Activated CD4-positive, alpha-beta T cell treated with anti-CD3 and anti-CD28 coated beads, Interleukin-2, amount 50 U/mL, for 48 hours (primary cell): ENCODE measurements at places on chromosomes 12 and 14.

DNA sequence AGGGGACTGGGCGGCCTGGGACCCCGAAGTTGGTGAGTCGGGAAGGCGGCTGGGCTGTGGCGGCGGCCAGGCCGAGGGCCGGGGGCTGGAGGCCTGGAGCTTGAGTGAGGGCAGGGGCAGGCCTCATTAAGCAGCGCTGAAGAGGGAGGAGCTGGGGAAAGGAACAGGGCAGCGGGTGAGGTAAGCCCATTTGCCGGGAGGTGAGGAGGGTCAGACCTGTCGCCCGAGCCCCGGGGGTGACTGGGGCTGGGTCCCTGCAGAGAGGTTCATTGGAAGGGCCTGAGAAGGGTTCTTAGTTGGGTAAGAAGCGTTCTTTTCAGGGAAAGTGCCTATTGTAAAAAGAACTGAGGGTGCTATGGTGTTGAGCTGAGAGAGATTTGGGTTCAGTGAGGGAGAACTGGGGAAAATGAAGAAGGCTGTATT is 441 bp downstream of the RAB5B start:
- peak; percentile 57 for DNase-seq

GRCh38 chr14:103522649-103523574 is at the start of gene CKB:
Gene CKB, minus strand, starts transcription at chr14:103522830. Its CDS starts 337 bp downstream, at chr14:103522493.
- DNase-seq, result no peak

DNA sequence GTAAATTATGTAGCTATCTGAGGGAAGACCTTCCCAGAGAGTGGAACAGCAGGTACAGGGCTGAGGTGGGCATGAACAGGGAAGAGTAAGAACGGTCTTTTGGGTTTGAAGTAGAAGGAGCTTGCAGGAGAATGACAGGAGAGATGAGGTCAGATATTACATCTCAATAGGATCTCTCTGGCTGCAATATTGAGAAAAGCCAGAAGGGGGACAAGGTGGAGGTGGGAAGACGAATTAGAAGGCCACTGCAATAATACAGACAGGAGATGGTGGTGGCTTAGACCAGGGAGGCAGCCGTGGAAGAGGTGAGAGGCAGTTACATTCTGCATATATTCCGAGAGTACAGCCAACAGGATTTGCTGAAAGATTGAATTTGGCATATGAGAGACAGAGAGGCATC is 310.2 kb downstream of the APAF1 start:
- DNase-seq, result no peak

- peak; percentile 40 for DNase-seq
These were observed 597 bp downstream of the MLF2 start for GRCh38 chr12:6752167-6752920.

DNA sequence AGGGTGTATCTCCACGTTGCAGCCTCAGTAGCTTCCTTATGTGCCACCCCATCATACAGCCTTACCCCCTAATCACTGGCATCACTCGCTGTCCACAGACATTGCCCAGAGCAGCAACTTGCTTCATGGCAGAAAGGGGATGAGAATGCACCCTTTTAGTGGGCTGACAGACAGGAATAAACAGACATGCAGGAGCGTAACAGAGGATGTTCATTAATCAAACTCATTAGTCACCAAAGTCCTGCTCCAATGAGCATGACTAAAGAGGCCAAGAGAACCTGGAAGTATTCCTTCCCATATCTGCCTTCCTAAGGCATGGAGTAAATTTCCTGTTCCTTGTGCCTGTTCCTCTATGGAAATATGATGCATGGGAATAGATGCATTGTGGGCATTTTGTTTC is 197.0 kb downstream of the PHLDA1 start:
- no peak for DNase-seq

DNA sequence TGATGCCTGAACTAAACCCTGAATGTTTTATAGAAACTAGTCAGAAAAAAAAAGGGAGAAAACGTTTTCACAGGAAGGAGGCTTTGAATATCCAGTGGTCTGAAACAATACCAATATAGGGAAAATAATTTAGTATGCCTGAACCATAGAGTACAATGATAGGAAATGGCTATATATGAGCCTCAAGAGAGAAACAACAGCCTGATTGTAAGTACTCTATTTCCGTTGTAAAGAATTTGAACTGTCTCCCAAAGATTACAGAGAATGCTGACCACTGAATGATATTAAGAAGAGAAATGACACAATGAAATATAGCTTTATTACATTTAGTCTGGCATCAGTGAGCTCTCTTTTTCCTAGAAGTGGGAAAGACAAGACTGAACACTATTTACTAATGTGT is 5.5 kb upstream of the GABARAPL1 start:
- DNase-seq, result no peak

GRCh38 chr14:91484744-91485143 is 25.4 kb downstream of the PPP4R3A start:
- DNase-seq, result no peak

DNA sequence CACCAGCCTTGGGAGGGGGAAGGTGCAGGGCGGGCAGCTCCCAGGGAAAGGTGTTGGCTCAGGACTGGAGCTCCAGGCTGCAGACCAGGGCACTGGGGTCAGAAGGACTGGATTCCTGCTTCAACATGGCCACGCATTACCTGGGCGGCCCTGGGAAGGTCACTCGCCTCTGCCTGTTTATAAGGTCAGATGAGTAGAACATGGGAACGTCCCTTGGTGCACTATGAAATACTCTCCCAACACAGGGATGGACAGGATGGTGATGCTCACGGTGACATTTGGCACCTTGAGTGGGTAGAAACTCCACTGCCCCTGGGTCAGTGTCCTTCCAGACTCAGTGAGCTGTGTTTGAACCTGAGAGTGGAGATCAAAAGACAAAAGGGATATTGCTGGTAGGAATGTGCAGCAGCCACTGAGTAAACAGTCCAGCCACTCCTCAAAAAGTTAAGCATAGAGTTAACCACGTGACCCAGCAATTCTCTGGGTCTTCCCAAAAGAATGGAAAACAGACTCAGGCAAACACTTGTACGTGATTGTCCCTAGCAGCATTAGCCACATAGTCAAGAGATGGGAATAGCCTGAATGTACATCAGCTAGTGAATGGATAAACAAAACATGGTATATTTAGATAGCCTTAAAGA is 9.1 kb upstream of the BDKRB2 start:
- DNase-seq, result no peak

GRCh38 chr12:7091660-7092228 is 501 bp downstream of the C1R start:
- DNase-seq, result no peak

- no peak for DNase-seq
These were observed 32.3 kb downstream of the RPS29 start for GRCh38 chr14:49553892-49554291.

DNA sequence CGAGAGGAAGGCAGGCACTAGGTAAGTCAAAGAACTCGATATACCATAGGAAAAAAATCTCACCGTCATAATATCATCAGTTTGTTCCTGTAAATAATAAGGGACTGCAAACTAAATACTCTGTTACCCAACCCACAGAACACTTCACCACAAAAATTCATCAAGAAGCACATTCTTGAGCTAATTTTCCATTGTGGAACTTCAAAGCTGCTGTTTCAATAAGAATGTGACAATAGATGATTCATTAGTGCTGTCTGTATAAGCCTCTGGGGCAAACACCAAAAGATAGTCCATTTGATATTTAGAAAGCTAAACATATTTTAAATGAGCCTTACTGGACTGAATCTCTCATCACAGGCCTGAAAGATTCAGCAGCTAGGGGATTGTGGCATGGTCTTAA is 219.4 kb downstream of the KSR2 start:
- DNase-seq, result no peak

DNA sequence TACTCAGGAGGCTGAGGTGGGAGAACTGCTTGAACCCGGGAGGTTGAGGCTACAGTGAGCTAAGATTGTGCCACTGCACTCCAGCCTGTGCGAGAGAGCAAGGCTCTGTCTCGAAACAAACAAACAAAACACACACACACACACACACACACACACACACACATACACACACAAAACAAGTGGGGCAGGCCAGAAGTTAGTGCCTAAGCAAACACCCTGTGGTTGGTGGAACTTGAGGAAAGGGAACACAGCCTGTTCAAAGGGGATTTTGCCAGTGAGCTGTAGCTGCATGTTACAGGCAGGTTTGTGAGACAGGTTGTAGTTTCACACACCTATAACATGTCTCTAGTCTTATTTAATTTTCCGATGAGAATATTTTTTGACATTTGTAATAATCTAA is 175.3 kb upstream of the CLEC14A start:
- no peak for DNase-seq

GRCh38 chr12:913919-914698 is 35.4 kb downstream of the RAD52 start:
- DNase-seq, result no peak

- DNase-seq, result no peak
These were observed 277.9 kb downstream of the IPO8 start for GRCh38 chr12:30417697-30418231.

DNA sequence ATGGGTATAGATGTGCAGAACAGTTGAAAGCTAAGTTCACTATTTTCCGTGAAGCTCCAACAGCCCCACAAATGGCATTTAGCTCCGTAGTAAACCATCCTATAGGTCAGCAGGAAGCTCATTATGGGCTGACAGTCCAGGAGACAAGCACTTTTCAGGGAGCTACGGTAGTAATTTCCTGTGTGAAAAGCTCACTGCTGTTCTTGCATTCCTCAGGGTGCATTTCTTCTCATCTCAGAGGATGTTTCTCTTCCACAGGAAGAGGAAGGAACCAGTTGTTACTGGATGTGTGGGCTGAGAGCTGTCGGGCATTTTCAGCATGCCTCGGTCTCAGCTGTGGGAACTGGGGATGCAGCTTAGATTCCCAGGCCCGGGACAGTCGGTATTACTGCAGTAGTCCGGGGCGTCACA is 72.8 kb downstream of the GALNT4 start:
- DNase-seq, result no peak

DNA sequence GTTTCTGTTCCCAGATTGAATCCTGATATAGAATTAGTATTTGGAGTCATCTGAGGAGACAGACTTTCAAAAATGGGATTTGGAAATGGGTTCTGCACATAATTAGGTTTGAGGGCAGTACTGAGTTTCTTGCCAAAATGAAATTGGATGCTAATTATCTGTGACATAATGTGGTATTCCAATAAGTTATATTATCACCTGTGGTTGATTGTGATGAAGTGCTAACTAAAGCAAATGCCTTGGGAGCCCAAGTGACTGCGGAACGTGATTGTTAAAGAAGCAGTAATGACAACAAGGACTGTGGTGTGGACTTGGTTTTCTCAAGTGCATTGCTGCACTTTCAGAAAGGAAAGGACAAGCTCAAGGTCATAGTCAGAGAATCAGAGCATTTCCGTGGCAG is 337.0 kb downstream of the IPO8 start:
- DNase-seq, result no peak

DNA sequence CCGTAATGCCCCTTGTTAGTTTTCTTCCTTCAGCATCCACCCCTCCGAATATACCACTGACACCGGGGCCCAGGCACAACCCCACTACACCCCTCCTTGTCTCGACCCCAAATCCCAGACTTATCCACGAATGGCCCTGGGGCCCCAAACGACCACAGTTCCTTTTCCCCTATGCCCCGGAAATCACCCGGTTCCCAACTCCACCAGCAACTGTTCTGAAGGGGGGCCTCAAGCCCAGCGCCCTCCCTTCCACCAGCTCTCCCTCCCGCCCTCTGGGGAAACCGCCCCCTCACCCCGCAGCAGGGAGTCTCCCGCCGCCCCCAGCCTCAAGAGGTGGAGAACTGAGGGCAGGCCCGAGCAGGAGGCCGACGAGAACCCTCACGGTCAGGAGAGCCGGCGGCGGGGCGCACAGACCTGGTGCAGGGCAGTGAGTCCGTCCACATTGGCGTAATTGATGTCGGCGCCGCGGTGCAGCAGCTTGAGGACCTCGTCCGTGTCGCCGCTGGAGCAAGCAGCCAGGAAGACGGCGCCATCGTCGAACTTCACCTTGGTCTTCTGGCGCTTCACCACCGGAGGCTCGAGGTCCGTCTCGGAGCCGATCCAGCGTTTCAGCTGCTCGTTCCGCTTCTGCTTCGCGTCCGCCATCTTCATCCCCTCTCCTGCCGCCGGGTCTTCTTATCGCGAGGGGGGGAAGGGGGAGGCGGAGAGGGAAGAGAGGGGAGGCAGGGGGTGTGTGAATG is 446 bp downstream of the PPP1R12A start:
- DNase-seq, result peak; percentile 56

- DNase-seq, result peak; percentile 7
These were observed 70.6 kb downstream of the NOC4L start for GRCh38 chr12:132214891-132215290.

- DNase-seq, result no peak
These were observed 4.1 kb upstream of the PIK3C2G start for GRCh38 chr12:18257251-18257650.

GRCh38 chr14:100297320-100298300 is 8.6 kb downstream of the SLC25A29 start:
- no peak for DNase-seq

- DNase-seq, result no peak
These were observed 16.6 kb upstream of the SLC38A2 start for GRCh38 chr12:46389031-46389616.

- no peak for DNase-seq
These were observed 103.1 kb downstream of the HELB start for GRCh38 chr12:66405395-66405794.

- DNase-seq, result no peak
These were observed 2.2 kb upstream of the CDKN3 start for GRCh38 chr14:54394596-54394995.

GRCh38 chr12:2988494-2988893 is 29.3 kb downstream of the TEAD4 start:
- no peak for DNase-seq

GRCh38 chr14:34064349-34064748 is 113.5 kb upstream of the EGLN3 start:
- DNase-seq, result no peak

DNA sequence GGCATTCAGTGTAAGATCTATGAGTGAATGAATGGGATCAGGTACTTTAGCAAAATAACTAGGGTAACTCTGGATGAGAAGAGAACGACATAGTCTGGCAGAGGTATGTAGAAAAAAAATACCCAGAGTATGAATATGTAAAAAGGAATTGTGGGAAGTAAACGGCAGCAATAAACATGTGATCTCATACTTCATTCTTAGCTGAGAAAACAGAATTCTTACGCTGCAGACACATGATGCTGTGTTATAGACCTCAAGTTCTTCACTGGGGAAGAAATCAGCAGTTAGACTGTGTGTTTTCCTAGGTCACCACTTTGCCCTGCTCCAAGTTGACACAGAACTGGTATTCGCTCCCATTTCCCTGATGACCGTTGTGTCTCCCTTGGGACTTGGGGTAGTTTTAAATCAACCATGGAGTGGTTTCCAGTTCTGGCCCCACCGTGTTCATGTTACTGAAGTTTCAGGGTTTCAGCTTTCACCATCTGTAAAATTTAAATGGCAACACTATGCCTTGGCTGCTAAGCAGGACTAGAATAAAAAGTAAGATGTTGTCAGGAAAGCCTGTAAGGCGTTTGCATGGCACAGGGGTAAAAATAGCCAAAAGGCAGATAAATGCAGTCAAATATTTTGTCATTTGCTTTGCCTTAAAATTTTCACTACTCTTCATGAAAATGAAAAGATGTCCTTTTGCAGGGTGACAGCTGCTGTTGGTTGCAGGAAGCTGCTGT is 223.7 kb downstream of the PELI2 start:
- DNase-seq, result no peak

DNA sequence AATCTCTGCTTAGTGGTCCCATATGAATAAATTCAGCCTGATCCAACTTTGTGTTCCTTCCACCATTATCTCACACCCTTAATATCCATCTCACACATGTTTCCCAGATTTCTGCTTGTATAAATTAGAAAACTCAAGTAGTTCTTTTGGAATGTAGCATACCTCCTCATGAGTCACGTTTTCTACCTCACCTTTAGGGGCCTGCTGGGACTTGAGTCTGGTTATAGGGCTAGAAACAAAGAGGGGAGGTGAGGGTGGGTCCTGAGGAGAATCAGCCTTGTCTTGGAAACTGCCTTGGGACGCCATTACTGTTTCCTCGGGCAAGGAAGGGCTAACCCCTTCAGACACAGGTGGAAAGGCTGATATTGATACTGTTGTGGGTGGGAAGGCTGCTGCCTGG is 51.1 kb downstream of the EMP1 start:
- DNase-seq, result no peak
